ENCODE measurements at places on chromosomes 4 and X. TPM values are rescaled to one million over a fixed set of nuclear protein-coding genes. Genes with fewer than 3 reads are reported as not detected.

ZCCHC18 gene
- total RNA-seq, result 0.59 TPM

GPR34 gene
- 56.3 TPM for total RNA-seq

TEX13D gene
- not detected for total RNA-seq

TMEM156 gene
- 1.0 TPM for total RNA-seq

GAGE13 gene
- not detected for total RNA-seq

CD38 gene
- 2.6 TPM for total RNA-seq

TMPRSS11E gene
- total RNA-seq, result not detected

PPBP gene
- total RNA-seq, result 2.0 TPM

EFHC2 gene
- 0.66 TPM for total RNA-seq

F8A2 gene
- total RNA-seq, result 2.6 TPM

TENM3 gene
- total RNA-seq, result 8.8 TPM

PPM1K gene
- 20.5 TPM for total RNA-seq

MORC4 gene
- 18.2 TPM for total RNA-seq
